ENCODE measurements at places on chromosomes 16 and 17. TPM values are rescaled to one million over a fixed set of nuclear protein-coding genes. Genes with fewer than 3 reads are reported as not detected.

Gene CASKIN1
- 0.70 TPM for total RNA-seq

- H3K27me3 ChIP-seq = no peaks in the 10 kb centered on the region
- peaks cover 53% of the 10 kb centered on the region for H3K4me1 ChIP-seq
- no peak overlapping the region for H3K4me3 ChIP-seq
These were observed 25.8 kb downstream of the WSB1 start for GRCh38 chr17:27319541-27320221.

DNA sequence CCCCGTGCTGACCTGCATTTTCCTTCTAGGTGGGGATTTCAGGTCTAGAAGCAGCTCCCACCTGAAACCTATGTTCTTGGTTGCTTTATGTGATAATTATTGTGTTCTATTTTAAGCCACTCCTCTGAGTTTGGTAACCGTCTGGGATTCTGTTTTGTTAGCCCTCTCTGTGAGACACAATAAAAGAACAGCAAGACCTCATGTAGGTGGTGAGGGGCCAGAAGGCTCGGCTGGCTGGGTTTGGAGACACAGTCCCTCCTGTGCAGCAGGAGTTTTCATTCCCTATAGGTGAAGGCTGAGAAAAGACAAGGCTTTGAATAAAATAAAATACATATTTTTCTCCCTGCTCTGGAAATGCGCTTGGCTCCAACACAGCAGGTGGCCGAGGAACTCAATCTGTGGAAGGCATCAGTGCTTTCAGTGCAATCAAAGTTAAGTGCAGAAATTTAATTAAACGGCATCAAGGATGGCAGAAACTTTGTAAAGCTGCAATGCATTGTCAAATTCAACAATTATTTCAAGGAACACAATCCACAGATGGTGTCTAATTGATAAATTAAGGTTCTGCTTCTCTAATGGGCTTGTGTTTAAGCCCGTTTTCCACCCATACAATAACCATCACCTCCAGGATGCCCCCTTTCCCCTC lies 107.8 kb downstream of the MSI2 start:
- no peaks in the 10 kb centered on the region for H3K36me3 ChIP-seq
- peaks cover 36% of the 10 kb centered on the region for H3K4me1 ChIP-seq
- H3K27ac ChIP-seq = peak overlapping the region; percentile 0
- H3K4me3 ChIP-seq = no peak overlapping the region

Gene ITGAX
- 18.5 TPM for total RNA-seq

DNA sequence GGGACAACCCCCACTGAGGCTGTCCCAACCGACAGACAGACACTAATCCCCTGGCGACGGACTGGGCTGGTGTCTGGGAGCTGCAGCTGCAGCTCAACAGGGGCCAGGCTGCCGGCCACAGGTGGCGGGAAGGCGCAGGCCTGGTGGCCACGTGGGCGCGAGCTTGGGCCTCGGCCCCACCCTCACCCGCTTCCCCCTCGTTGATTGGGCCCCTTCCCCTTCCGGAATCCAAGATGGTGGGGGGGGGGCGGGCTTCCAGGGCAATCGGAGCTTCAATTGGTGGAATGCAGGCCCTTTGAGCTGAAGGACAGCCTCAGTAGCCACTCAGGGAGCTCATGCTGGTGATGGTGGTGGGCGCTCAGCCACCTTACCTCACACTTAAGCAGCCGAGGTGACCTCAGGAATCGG lies 8.7 kb upstream of the TBX4 start:
- DNase-seq = no peak
- H3K4me3 ChIP-seq = no peak overlapping the region
- H3K36me3 ChIP-seq = no peaks in the 10 kb centered on the region

DNA sequence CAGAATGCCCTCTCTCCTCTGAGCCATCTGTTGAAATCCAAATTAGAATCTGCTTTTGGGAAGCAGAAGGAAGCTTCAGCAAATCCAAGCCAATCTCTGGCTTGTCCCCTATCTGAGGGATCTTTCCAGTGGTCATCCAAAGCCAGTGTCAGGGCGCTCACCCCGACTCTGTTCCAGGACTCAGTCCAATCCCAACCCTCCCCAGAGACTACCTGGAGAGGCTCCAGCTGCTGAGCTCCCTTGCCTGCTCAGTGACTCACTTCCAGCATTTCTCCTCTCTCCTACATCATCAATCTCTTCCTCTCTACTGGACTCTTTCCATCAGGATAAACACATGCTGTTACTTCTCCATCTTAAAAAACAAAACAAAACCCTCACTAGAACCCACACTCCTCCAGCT lies 2.4 kb downstream of the MATCAP1 start:
- H3K27me3 ChIP-seq = no peaks in the 10 kb centered on the region
- no peak for DNase-seq
- peaks cover 46% of the 10 kb centered on the region for H3K4me1 ChIP-seq

Gene DCXR
- 155 TPM for total RNA-seq

Gene TBC1D26
- total RNA-seq = not detected

Gene KLHL36
- total RNA-seq = 55.9 TPM

DNA sequence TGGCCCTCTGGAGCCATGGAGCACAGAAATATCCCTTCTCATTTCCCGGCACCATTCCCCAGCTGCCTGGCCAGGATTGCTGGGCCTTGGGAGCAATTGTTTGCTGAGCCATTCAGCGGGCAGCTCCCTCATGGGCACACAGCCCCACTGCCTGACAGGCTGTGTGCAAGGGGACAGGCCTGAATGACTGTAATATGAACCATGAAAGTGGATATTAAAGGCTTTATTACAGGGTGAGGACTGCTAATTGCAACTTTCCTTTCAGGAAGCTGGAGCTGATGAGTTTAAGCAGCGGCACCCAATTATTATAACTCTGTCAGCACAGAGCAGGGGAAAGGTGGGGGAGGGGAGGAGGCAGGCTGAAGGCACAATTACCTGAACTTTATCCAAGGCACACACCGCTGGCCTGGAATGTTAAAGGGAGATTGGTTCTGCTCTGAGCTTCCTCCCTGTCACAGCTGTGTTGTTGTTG lies 159.8 kb upstream of the SDK2 start:
- no peak for DNase-seq
- peaks cover 6% of the 10 kb centered on the region for H3K27me3 ChIP-seq
- H3K27ac ChIP-seq = no peak overlapping the region
- H3K36me3 ChIP-seq = no peaks in the 10 kb centered on the region
- H3K4me1 ChIP-seq = no peaks in the 10 kb centered on the region

GRCh38 chr16:20122011-20122410 lies 48.3 kb upstream of the GPR139 start:
- no peak for DNase-seq
- no peaks in the 10 kb centered on the region for H3K36me3 ChIP-seq
- H3K27me3 ChIP-seq = no peaks in the 10 kb centered on the region
- no peak overlapping the region for H3K27ac ChIP-seq
- H3K4me1 ChIP-seq = no peaks in the 10 kb centered on the region

- DNase-seq = peak; percentile 63
- H3K27me3 ChIP-seq = no peaks in the 10 kb centered on the region
- no peaks in the 10 kb centered on the region for H3K36me3 ChIP-seq
- no peaks in the 10 kb centered on the region for H3K4me1 ChIP-seq
- H3K27ac ChIP-seq = no peak overlapping the region
These were observed 138.9 kb upstream of the CES5A start for GRCh38 chr16:56013962-56014552.

Gene PRSS27
- total RNA-seq = 0.44 TPM

DNA sequence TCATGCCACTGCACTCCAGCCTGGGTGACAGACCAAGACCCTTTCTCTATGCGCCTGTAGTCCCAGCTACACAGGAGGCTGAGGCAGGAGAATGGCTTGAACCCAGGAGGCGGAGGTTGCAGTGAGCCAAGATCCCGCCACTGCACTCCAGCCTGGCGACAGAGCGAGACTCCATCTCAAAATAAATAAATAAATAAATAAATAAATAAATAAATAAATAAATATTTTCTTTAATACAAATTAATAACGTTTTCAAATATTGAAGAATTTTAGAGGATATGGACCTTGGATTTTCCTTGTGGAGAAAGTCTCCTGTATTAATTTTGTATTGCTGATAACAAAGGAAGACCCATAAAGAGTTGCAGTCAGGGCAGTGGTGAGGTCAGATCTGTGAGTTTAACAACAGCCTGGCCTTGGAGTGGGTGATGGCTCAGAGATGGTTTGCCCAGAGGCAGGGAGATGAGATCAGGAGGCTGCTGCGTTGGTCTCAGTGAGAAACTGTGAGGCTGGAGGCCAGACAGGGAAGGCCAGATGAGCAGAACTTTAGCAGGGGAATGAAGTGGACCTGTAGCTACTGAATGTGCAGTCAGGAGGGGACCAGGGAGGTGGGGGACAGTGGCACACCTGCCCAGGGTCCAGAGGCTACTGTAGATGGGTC lies 4.4 kb upstream of the ASGR1 start:
- no peaks in the 10 kb centered on the region for H3K4me1 ChIP-seq
- DNase-seq = no peak
- no peaks in the 10 kb centered on the region for H3K27me3 ChIP-seq
- H3K4me3 ChIP-seq = no peak overlapping the region

GRCh38 chr16:48330189-48330840 lies 54.9 kb downstream of the SIAH1 start:
- H3K36me3 ChIP-seq = peaks cover 13% of the 10 kb centered on the region
- no peaks in the 10 kb centered on the region for H3K27me3 ChIP-seq
- peaks cover 4% of the 10 kb centered on the region for H3K4me1 ChIP-seq
- H3K4me3 ChIP-seq = no peak overlapping the region
- H3K27ac ChIP-seq = no peak overlapping the region
- no peak for DNase-seq

- H3K27me3 ChIP-seq = no peaks in the 10 kb centered on the region
- H3K27ac ChIP-seq = no peak overlapping the region
- no peaks in the 10 kb centered on the region for H3K4me1 ChIP-seq
- no peaks in the 10 kb centered on the region for H3K36me3 ChIP-seq
These were observed 7.4 kb downstream of the RNF112 start for GRCh38 chr17:19418251-19418992.

DNA sequence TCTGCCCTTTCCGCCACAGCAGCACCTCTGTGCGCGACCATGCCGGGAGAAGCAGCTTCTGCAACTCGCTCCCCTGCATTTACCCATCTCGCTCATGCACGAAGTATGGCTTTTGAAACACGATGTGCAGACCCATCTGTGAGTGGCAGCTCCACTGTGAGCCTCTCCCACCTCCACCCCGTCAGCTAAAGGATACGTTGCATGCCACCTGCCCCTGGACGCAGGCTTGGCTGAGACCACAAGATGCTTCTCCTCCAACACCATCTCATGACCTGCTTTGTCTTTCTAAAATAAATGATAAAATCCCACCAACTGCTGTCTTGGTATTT lies 100.9 kb downstream of the ZNF778 start:
- H3K4me1 ChIP-seq = peaks cover 91% of the 10 kb centered on the region
- no peak overlapping the region for H3K4me3 ChIP-seq
- H3K36me3 ChIP-seq = peaks cover 3% of the 10 kb centered on the region
- DNase-seq = no peak
- H3K27me3 ChIP-seq = no peaks in the 10 kb centered on the region
